ENCODE measurements at places on chromosomes 13 and 19. TPM values are rescaled to one million over a fixed set of nuclear protein-coding genes. Genes with fewer than 3 reads are reported as not detected.

WDR88 gene
- total RNA-seq: not detected

LILRB2 gene
- total RNA-seq: 18.8 TPM

ZNF540 gene
- total RNA-seq: 6.1 TPM

CGB3 gene
- not detected for total RNA-seq

CRLF1 gene
- total RNA-seq: 23.4 TPM

ANGPTL8 gene
- not detected for total RNA-seq

ZNF432 gene
- total RNA-seq: 14.3 TPM

KLC3 gene
- 1.8 TPM for total RNA-seq

RAB8A gene
- total RNA-seq: 101 TPM

Measured in upper lobe of right lung (tissue), 1 donor.